Vagina (tissue), 2 donors: ENCODE measurements at places on chromosomes 4 and X.

DNA sequence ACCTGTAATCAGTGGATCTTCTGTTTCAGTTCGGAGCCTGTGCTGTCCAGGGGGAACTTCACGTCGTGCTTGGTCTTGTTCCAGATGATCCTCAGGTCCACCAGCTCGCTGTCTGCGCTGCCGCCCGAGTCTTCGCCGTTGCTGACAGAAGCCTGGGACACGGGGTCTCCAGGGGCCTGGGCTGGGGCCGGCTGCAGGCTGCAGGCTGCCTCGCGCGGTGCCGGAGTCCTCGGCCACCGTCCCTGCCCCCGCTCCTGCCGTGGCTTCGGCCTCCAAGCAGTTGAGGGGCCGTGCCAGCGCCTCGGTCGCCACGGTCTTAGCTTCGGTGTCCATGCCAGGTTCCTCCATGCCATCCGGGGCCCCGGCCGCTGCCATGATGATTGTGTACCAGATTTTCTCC is 37.3 kb upstream of the CCNI start:
- DNase-seq = no peak

DNA sequence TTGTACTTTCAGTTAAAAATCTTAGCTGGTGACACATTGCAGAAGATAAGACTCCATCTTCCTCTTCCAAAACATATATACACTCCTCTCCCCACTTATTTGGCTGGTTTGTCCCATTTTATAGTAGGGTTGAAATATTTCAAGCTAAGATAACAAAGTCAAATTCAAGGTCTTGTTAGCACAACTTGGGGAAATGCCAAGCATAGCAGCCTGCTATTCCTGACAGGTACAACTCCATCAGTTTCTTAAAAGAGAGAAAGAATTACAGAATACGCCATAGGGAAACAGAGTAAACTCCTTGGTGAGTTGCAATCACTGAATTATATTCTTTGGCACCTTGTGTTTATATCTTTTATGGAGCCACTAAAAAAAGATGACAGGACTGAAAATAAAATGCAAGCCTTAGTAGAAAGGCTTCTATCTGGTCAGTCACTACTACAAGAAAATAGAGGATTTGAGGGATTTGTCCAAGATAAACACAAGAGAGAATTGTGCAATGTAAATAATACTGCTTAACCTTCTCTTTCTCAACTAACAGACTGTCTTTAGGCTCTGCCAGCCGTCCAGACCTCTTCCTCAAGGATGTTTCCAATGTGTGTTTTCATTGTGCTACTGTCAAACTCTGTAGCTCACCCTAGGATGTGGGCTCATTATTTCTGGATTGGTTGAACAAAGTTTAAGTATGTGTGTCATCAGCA is 170.3 kb downstream of the VEGFC start:
- no peak for DNase-seq

DNA sequence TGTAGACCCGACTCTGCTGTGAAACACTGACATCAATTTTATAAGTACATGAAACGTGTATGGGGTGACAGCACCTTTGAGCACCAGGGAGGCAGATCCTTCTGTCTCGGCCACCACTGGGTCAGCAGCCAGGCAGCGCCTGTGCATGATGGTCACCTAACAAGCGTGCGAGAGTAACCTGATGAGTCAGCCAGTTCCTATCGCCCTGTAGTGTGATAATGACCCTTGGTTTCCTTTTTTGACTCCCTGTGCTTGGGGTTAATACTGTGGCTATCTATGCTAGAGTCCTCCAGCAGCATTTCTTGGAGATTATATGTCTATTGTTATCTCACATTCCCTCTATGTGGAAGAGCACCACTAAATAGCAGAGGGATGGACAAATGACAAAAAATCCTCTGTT is 101.6 kb downstream of the NPNT start:
- no peak for DNase-seq

DNA sequence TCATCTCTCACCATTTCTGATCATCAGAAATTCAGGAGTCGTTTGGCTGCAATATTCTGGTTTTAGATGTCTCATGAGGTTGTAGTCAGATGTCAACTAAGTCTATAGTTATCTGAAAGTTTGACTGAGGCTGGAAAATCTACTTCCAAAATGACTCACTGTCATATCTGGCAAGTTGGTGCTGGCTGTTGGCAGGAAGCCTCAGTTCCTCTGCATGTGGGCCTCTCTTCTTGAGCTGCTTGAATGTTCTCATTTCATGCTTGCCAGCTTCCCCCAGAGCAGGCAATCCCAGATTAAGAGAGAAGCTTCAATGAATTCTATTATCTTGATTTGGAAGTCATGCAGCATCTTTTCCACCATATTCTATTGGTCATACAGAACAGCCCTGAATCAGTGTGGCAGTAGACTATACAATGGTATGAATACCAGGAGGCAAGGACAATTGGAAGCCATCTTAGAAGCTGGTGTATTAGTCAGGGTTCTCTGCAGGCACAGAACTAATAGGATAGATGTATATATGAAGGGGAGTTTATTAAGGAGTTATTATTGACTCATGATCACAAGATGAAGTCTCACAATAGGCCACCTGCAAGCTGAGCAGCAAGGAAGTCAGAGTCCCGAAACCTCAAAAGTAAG is 46.8 kb upstream of the ELF2 start:
- DNase-seq = no peak

DNA sequence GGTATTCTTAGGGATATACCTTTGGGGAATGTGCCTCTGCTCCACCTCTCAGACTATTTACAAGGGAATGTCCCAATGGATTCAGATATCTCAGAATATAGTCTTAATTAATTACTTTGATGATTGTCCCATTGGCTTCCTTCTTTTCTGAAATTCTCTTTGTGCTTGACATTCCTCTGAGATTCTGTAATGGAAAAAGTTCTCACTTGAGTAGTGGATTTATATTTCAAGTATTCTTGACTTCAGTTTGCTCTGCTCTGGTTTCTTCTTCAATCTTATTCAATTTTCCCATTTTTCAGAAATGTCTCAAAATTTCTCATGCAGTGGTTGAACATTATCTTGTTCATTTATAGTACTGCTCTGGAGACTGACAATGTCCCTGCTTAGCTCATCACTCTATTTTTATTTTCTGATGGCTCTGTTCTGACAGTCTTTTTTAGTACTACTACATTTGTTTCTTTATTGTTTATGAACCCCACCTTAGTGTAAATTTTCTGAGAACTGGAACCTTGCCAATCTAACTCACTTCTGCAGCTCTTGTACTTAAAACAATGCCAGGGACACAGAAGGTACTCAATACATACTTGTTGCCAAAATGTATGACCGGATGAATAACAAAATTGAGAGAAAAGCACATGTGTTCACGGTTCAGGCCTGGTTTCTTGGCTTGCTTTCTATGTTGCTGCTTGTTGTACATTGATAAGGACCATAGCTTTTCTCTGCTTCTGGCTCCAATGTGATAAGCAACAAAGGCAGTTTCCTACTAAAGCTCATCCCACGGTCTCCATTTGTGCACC is 471.7 kb downstream of the GASK1B start:
- no peak for DNase-seq

GRCh38 chrX:154605566-154605965 is 13.5 kb downstream of the CTAG1B start:
- no peak for DNase-seq

DNA sequence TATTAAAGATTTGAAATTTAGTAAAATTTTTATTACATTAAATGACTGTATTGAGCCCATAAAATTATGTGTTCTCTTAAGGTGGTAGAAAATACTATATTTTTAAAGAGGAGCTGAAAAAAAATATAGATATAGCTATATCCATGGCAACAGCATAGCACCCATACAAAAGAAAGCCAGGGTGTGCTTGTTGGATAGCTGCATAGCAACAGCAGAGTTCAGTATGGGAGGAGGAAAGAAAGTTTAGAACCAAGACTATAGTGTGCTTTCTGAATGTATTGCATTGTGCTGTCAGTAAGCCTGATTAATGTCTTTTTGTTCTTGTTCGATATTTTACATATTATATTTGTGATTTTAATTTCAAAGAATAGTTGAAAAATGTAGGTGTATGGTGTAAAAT is 78.4 kb downstream of the GRID2 start:
- no peak for DNase-seq

DNA sequence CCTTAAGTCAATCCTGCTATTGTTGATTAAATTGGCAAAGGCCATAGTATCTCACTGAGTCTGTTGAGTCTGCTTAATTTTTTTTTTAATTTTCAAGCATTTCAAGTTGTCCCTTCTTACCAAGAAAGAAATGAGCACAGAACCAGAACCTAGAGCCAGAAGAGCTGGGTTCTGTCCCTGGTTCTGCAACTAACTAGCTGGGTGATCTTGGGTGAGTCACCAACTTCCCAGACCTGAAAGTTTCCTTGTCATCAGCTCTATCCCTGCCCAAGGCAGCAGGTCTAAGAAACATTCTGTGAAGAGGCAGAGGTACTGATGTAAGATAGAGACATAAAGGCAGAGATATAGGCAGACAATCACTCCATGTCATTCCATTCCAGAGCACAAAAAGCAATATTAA is 17.3 kb downstream of the TEC start:
- DNase-seq = no peak

DNA sequence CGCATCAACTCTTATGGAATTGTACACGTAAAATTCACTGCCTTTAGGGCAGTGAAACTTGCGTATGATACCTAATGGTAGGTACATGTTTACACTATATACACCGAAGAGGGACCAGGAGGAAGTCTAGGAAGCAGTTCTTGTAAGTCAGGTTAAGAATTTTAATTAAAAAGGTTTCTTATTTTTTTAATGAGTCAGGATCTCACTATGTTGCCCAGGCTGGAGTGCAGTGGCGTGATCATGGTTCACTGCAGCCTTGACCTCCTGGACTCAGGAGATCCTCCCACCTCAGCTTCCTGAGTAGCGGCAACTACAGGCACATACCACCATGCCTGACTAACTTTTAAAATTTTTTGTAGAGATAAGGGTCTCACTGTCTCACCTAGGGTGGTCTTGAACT is 6.6 kb downstream of the NUDT9 start:
- no peak for DNase-seq

- DNase-seq = no peak
Measured at GRCh38 chr4:96895826-96896225, 1055.9 kb downstream of the PDHA2 start.

- DNase-seq = no peak
Measured at GRCh38 chrX:118901991-118902390, 72.4 kb upstream of the LONRF3 start.

- no peak for DNase-seq
Measured at GRCh38 chr4:86497131-86497530, 97.0 kb upstream of the PTPN13 start.

DNA sequence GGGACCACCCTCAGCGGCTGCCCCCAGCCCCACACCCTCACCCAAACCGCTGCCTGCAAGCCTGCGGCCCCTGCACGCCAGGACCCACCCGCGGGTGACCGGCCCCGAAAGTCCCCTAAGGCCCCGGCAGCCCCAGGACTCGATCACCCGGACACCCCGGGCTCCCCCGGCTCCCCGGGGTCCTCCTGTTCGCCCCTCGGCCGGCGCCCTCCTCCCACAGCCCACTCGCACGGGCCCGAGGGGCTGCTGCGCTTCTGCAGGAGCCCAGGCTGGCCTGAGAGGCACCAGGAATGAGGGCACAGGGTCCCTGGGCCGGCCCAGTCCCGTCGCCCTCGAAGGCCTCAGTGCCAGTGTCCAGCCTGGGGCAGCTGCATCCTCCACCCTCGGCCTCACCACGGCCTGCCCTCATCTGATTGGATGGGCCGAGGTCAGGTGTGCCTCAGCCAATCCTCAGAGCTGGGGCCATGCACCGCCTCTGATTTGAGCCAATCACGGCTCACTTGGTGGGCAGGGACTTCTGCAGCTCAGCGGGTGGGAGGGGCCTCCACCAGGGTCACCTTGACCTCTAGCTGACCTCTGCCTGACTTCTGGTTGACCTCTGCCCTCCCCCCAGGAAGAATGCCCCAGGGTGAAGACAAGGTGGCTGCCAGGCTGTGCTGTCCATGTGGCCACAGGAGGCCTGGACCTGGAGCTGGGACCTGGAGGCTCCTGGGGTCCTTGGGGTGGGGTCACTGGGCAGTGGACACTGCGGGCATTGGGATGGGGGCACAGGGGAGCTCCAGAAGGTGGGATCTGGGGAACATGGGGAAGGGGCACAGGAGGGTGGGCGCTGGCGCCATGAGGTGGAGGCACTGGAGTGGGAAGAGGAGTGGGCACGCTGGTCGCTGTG is 97.6 kb upstream of the NKX1-1 start:
- no peak for DNase-seq

DNA sequence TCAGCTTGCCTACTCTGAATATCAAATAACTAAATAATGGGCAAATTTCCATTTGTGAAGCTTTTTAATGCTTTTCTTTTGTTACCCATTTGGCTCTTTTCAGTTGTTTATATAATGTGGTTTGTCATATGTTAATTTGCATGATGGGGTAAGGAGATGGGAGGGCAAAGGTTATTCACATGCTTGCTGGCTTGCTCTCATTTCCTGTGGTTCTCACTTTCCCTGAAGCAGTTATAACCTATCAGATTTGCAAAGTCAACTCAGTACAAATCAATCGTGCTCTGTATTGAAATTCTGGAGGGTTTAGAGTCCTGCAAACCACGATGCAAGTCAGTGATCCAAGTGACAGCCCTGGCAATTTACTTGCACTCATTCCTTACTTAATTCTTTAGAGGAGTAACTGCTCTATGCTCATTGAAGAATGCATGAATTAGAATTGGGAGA is 711.2 kb downstream of the ADGRL3 start:
- no peak for DNase-seq
